ENCODE measurements at places on chromosomes 5 and 9. TPM values are rescaled to one million over a fixed set of nuclear protein-coding genes. Genes with fewer than 3 reads are reported as not detected.

Gene CCDC183
- 0.48 TPM for total RNA-seq

Gene KIF4B
- total RNA-seq, result 0.23 TPM

Gene CXXC5
- 20.8 TPM for total RNA-seq

Gene PCDHGB7
- total RNA-seq, result 23.4 TPM

Gene MYORG
- 14.2 TPM for total RNA-seq

Gene MYOZ3
- 0.93 TPM for total RNA-seq

Gene C5orf52
- total RNA-seq, result not detected

DNA sequence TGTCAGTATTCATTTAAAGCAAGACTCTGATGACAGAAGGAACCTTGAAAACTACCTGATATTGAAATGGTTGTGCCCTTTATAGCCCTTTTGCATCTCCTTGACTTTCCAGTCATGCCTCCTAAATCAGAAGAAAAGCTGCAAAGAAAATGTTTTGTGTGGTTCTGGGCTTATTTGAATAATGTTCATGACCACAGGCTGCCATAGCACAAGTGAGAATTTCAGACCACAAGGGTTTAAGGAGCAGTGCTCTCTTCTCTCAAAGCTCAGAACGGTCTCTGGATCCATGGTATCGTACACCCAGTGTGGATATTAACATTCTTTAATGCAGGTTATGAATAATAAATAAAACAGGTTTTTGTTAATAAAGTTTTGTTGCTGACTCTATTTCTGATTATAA, 54.2 kb downstream of the GPR107 start:
- no peak for DNase-seq

- DNase-seq, result no peak
These were observed 184.4 kb downstream of the ARHGEF28 start for GRCh38 chr5:73810429-73810828.

DNA sequence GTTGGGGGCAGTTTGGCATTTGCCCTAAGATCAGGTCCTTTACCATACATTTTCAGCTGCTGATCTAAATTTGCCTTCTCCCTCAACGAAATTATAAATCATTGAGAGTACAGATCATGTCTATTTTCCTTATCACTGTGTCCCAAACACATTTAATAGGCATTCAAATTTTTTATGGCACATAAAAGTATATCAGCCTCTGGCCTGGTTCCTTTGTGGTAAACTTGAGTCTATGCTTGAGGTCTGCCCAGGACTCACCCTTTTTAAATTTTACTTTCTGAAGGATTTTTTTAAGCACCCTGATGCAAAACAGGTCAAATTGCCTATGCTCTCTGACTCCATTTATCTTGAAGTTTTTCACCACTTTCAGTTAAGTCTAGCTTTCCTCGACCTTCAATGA, 163.6 kb upstream of the GRIN3A start:
- no peak for DNase-seq

- no peak for DNase-seq
These were observed 180.0 kb downstream of the CDK5RAP2 start for GRCh38 chr9:120399940-120400339.

DNA sequence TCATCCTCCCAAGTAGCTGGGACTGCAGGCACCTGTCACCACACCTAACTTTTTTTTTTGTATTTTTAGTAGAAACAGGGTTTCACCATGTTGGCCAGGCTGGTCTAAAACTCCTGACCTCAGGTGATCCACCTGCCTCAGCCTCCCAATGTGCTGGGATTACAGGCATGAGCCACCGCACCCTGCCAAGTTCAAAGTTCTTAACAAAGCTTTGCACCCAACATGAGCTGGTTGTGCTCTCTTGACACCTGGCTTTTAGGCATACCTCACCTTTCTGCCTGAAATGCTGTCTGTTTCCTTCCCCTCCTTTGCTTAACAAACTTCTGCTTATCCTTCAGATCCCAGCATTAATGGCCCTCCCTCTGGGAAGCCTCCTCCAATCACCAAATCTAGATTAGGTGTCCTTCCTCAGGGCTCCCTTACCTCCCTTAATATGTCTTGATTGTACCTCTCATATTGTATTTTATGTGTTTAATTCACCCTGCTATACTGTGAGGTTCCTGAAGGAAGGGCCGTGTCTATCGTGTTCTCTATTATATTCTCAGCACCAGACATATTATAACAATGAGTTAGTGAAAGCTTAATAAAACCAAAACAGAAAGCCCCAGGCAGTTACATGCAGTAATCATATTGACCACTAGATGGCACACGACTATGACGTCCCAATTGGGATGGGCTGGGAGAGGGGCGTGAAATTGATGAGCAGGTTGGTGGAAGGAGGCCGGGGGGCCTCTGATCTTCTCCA, 62.9 kb upstream of the PPARGC1B start:
- peak; percentile 41 for DNase-seq

DNA sequence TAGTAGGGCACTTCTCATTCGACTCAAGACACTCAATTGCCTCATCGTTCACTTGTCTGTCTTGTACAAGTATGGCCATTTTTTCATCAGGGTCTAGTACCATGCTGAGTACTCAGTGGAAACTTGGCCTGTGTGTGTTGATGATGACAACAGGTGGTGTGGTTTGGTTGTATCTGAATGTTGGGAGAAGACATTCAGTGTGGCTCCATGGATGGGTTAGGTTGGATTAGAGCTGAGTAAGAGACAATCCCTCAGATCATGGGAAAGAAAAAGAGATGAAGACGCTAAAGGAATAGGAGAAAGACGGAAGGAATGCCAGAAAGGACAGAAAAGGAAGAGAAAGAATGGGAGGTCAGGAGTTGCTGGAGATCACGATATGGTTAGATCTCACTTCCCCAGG, 17.0 kb downstream of the PCDH1 start:
- DNase-seq, result no peak

- no peak for DNase-seq
These were observed 381.6 kb downstream of the EFNA5 start for GRCh38 chr5:107289030-107289714.

GRCh38 chr5:21603796-21604195, 1249.3 kb downstream of the CDH12 start:
- DNase-seq, result no peak

GRCh38 chr5:88956416-88956815, 73.4 kb upstream of the MEF2C start:
- no peak for DNase-seq

DNA sequence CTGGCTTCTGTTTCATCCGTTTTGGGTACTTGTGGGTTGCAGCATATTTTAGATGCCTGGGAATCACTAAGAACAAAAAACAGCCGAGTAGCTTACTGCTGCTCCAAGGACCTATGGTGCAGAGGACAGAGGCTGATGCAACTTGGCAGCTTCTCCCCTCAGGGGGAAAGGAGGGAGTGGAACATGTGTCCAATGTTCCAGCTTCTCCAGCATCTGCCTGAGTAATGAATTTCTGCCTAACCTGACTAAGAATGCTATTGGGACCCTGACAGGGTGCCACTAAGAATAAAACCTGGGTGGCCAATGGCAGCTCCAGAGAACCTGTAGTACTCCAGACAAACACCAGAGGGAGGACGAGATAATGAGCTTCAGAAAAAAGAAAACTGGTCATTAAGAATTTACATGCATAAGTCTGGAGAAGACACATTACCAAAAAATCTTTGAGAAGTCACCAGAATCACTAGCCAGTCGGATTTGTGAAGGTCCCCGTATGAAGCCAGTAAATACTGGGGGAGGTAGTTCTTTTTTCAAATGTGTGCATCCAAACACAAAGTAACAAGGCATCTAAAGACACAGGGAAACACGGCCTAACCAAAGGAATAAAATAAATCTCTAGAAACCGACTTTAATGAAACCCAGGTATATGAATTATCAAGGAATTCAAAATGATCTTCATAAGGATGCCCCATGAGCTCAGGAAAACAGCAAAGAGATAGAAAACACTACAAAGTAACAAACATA, 293.5 kb downstream of the HINT1 start:
- DNase-seq, result no peak

DNA sequence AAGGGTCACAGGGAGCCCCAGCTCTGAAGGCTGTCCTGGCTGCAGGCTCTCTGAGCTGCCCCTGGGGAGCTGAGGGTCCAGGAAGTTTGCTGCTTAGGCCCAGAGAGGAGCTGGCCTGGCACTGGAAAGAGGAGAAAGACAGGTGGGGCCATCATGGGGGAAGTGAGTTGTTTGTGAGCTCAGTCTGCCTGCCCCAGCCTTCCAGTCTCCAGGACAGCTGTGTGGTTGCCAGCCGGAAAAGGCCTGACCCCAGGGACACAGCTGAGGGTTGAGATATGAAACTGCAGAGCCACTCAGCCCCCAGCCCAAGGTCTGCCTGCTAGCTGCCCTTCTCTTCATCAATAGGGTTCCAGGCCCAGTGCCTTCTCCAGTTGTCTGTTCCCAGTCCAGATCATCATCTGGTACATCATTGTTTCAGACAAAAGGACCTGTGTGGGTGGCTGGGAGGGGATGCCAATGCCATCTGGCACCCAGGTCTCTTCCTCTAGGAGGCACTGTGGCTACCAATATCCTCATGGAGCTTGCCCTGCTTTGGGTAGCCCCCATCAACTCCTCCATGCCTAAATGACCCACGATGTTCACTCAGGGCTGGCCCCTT, 4.3 kb upstream of the DDX41 start:
- no peak for DNase-seq

DNA sequence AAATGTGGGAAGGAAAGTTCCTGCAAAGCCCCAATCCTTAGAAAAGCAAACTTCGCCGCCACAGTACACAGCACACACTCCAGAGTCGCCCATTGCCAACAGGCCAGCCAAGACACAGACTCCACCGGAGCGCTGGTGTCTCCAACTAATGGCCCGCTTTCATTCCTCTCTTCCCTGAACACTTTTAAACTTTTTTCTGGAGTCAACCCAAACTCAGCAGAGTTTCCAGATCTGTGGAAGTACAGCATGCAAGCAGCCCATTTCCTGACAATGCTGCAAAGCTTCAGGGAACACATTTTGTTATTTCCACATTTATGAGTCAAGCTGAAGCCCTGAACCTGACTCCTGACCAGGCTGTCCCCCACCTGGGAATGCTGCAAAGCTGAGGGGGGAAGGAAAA, 351.9 kb downstream of the NFIB start:
- DNase-seq, result no peak

DNA sequence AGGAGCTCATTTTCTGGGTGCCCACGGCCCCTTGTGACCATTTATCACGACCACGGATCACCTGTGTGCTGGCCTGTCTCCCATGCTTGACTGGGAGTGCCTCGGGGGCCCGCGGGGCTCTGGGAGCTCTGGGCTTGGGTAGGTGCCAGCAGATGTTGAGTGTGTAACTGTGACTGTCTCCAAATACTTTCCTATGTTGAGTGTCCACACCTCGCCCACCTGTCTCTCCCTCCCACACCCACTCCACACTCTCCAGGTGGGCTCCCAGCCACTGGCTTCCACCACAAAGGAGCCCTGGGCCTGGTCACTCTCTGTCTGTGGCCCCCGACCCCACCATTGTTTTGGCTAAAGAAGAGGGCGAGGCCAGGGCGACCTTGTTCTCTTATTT, 196.4 kb downstream of the CDK5RAP2 start:
- no peak for DNase-seq

DNA sequence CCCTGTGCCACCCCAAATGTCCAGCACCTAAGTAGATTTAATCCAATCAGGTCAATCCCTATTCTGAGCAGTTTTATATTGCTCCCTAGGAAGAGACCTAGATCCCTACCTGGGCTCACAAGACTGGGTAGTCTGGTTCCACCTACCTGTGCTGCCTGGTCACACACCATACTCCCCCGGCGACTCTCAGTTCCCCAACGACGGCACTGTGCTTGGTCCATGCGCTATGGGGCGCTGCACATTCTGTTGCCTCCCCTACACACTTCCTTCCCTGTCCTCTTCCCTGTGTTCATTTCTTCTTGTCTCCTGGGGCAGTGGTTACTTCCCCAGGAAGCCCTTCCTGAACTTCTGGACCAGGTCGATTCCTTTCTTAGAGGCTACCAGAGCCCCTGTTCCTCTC, 109.9 kb upstream of the IL12B start:
- no peak for DNase-seq

DNA sequence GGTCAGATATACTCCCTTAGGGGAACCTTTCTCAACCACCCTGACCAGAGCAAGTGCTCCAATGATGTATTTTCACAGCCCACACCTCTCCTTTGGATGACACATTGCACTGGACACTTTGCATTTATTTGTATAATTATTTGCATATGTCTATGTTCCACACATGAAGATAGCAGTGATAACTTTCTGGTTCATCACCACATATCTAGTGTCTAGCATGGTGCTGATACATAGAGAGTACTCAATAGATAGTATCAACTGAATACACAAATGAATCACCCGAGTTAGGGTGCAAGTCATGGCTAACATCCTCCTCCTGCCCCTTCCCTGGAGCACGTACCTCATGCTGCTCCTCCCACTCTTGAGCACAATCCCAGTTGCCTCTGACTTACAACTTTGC, 617.6 kb downstream of the EBF1 start:
- no peak for DNase-seq

DNA sequence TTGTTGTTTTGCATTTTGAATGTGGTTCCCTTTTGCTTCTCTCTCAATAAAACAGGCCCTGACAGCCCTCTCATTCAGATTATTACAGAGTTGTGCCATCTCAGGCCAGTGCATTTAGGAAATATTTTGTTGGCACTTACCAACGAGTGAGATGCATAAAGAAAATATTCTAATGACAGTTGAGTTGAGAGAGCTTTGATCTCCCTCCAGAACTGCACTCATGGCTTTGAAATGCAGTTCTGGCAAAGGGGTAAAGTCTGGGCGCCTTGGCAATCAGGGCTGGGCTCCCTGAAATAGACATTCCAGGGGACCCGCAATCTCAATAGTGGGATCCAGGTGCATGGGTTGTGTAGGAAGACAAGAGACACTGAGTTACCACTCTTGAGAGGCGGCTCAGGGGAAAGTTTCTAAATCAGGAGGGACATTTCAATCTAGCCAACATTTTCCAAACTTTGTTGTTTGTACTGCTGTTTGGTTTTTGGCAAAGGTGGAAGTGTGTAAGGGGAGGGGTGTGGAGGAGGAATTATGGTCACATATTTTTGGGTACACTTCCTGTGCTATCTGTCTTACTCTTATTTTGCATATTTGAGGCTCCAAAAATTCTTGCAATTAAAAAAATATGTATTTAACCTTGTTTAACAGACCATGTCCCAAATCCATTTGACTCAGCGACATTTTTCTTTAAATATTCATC, 48.8 kb downstream of the PAPPA start:
- no peak for DNase-seq

DNA sequence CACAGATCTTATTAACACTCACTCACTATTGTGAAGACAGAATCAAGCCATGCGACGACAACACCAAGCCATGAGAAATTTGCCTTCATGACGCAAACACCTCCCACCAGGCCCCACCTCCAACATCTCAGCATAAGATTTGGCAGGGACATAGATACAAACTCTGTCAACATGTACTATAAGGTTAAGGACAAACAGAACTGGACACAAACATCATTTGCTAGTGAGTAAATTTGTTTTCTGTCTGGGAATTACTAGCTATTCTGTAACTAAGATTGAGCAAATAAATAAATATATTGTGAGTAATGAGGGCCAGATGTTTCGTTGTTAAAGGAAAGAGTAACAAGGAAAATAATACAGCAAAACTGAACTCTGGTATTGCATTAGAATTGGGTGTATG, 15.7 kb upstream of the KCNN2 start:
- DNase-seq, result no peak

Measured in glomerular endothelial cell (primary cell).